ENCODE measurements at places on chromosomes 12 and 14.
A peak's percentile ranks its signal among the peaks of the same experiment; 100 is the strongest.

DNA sequence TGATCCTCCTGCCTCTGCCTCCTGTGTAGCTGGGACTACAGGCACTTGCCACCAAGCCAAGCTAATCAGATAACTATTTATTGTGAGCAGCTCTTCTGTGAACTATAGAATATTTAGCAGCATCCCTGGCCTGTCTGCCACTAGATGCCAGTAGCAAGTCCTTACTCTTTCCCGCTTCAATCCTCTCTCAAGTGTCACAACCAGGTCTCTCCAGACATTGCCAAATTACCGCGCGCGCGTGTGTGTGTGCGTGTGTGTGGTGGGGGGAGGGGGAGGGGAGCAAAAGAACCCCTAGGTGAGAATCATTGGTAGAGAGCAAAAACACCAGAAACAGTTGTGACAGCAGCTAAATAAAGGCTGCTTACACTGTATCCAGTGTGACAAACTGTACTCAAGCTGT, 49.9 kb downstream of the PPP2R5E start:
- no peak for DNase-seq

DNA sequence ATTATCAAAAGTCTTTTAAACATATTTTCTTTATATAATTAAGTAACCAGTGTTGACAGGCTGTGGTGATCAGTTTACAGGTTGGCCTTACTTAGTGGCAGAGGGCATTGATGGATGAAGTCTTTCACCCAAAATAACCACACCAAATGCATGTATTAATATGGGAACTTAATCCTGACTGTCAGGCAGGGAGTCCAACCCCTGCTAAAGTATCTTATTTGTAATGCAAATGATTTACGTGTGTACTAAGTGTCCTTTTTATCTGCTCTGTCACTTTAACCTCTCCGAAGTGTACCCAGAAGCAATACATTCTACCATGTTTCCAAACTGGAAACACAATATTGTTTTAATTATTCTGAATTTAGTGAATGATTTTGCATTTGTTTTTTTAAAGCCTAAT, 1.4 kb downstream of the MYBPC1 start:
- no peak for DNase-seq

- DNase-seq: no peak
Observed at GRCh38 chr12:113555226-113555625, 83.6 kb upstream of the LHX5 start.

DNA sequence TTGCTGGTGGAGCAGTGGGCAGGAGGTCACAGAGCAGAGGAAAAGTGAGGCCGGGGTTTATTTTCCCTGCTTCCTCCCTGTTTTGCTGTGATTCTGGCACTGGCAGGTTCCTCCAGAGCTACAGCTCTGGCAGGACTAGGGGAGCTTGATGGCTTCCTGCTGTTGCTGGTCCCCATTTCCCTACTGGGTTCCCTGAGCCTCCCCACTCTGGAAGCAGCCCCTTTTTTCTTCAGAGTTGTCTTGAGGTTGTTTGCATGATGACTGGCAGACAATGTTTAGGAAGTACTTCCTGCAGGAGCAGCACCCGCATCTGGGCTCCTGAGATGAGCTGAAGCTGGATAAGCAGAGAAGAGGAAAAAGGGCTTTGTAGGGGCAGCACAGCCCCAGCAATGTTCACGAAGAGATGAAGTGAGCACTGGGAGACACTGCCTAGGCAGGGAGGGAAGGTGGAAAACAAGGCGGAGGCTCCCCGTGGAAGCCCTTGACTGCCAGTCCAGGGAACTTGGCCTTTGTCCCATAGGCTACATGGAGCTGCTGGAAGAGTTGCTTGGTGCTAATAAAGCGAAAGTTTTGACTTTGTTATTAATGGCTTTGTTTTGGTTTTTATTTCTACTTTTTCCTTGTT, 126.9 kb downstream of the SLC38A6 start:
- no peak for DNase-seq

DNA sequence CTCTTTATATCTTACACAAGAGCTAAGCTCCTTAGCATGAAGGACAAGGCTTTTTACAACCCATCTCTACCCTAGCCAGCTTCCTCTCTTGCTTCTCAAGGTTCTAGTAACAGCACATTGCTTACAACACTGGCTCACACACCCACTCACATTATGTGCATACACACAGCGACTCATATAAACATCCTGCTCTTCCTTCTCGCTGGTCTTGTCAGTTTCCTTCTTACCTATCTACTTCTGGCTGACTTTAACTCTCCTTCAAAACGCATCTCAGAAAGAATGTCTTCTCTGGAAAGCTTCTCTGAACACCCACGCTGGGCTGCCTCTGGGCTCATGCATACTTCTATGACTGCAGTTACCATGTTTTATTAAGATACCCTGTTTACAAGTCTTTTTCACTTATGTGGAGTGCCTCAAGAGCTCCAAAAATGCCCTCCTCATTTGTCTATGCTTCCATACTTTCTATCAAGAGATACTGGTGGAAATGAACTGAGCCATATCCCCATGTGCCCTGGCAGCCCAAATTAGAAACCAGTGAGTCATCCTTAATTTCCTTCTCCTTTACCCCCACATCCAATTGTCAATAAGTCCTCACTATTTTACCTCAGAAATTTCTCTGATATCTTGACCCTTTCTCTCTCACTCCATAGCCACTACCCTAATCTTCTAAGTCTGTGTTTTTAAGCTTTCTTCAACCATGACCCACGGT, 126.9 kb upstream of the KRAS start:
- peak; percentile 89 for DNase-seq

GRCh38 chr12:104515899-104516298, 59.2 kb downstream of the CHST11 start:
- DNase-seq: no peak

All from inflammatory macrophage treated with lipopolysaccharide for 4 hours (primary cell).